Upper lobe of right lung (tissue), 1 donor: ENCODE measurements at places on chromosomes 2 and 18. TPM values are rescaled to one million over a fixed set of nuclear protein-coding genes. Genes with fewer than 3 reads are reported as not detected.

GRCh38 chr2:44362207-44363015, 664 bp downstream of the CAMKMT start:
- DNase-seq: peak; percentile 68

DNA sequence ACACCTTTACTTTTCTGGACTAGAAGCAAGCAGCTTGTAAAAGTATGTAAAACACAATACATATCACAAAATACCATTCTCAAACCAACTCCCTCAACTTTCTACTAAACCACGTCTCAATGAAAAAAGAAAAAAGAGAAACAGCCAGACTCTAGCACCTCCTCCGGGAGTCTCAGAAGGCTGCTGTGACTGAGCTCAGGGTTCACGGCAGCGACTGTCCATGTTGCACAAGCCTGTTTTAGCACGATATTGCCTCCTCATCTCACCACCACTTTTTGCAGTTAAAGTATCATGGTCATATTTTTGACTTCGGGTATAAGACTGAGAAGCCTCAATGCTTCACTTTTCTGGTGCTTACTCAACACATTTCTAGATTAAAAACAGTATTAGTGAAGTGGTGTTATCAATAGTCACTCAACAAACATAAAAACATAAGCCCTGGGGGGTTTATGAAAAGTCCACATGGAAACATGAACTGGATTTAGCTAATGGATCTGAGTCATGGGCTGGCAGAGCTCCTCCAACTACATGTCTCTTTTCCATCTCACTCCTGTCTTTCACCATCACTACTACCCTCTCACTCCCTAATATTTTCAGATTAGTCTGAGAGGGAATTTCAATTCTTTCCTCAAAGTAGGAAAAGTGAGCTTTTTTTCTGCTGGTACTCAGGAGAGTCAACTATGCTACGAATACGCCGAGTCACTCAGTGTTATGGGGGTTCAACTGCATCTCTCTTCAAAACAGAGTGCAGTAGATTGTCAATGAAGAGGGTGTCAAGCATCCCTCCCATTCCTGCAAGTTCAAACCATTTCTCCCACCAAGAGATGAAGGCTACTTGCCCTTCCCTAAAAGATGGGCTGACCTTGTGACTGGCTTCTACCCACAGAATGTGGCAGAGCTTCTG, 113.7 kb downstream of the OSR1 start:
- no peak for DNase-seq

Gene DSG2
- 34.2 TPM for total RNA-seq

DNA sequence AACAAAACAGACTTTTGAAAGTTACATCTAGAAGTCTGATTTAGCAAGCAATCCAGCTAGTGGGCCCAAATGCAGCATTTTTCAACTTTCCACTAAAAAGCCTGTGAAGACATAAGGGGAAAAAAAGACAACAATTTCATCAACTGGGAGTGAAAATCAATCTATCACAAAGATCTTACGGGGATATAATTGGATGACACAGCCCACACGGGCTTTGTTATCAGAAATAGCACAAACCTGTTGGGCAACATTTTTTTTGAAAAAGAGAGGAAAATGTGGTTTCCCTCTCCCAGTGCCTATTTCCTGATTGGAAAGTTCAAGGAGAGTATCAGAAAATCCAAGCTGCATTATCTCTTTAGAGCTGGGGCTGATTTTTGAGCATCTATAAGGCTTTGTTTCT, 132.7 kb downstream of the EVA1A start:
- no peak for DNase-seq

GRCh38 chr2:200695601-200696000, 109.8 kb downstream of the AOX1 start:
- DNase-seq: no peak
